ENCODE measurements at places on chromosomes 5 and 9.
A peak's percentile ranks its signal among the peaks of the same experiment; 100 is the strongest.

DNA sequence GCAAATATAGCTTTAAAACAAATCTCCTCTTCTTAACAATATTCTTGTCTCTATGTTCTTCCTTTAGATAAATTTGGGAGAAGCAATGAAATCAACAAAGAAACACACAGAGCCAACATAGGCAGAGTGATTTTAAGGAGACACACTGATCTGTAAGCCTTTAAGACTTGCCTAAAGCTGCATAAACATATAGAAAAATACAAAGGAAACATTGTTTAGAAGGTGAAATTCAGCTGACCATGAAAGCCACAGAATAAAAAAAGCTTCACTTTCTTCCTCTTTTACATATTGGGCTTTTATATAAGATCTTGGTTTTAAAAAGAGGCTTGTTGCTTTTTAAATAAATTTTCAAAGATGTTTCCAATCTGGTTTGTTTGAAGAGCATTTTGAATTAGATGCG lies 1277.5 kb downstream of the EFNA5 start:
- no peak for DNase-seq

- no peak for DNase-seq
Measured at GRCh38 chr5:53873235-53873634, 312.8 kb downstream of the NDUFS4 start.

- DNase-seq = no peak
Measured at GRCh38 chr5:174545926-174546325, 178.5 kb upstream of the MSX2 start.

- DNase-seq = no peak
Measured at GRCh38 chr9:37105234-37105633, 15.1 kb upstream of the ZCCHC7 start.

DNA sequence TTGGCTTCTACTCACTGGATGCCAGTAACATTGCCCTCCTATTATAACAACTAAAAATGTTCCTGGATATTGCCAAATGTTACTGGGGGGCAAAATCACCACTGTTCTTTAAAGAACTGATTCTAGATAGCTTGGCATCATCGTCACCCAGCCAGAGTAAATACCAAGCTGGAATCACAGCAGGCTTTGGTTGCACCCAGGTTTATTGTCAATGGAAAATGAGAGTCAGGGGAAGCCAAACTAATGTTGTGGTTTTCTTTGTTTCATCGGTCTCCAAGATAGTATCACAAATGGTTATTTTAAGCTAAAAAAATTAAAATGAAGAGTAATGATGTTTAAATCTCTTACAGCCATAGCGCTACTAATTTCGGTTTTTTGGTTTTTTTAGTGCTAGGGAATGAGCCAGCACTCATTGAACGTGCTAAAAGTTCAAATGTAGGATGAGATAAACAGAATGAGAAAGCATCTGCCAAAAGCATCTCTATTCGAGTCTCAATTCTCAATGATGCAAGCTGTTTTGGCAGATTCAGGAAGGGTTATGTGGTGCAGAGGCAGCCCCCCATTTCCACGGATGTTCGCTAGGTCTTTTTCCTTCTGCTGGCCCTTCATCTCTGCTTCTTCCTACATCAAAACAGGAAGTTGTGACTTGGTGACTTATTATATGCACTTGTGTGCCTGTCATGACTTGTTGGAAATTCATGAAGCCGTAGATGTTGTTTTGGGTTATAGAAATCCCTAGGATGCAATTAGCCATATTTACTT lies 558.0 kb downstream of the EBF1 start:
- DNase-seq = no peak

- no peak for DNase-seq
Measured at GRCh38 chr5:68395926-68396511, 180.5 kb downstream of the PIK3R1 start.

GRCh38 chr9:137685741-137686420 lies 67.1 kb downstream of the EHMT1 start:
- DNase-seq = no peak

GRCh38 chr9:96073531-96074480 lies 198.3 kb downstream of the ERCC6L2 start:
- DNase-seq = no peak

DNA sequence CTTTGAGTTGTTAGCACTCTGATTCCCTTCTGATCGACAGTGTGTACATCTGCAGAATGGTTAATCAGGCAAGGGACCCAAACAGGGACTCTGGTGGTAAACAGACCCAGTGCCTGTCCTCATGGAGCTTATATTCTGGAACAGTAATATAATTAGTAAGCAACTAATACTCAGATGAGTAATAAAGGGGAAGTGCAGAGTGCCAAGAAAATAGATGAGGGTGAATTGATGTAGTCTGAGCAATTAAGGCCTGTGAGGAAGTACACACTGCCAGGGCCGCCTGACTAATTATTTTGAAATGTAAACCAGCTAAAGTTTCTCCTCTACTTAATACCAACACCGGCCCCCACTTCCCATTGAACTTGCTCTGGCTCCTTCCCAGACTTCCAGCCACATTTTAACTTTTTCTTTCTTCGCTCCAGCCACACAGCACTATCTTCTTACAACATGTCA lies 4.2 kb downstream of the DHX29 start:
- DNase-seq = no peak

DNA sequence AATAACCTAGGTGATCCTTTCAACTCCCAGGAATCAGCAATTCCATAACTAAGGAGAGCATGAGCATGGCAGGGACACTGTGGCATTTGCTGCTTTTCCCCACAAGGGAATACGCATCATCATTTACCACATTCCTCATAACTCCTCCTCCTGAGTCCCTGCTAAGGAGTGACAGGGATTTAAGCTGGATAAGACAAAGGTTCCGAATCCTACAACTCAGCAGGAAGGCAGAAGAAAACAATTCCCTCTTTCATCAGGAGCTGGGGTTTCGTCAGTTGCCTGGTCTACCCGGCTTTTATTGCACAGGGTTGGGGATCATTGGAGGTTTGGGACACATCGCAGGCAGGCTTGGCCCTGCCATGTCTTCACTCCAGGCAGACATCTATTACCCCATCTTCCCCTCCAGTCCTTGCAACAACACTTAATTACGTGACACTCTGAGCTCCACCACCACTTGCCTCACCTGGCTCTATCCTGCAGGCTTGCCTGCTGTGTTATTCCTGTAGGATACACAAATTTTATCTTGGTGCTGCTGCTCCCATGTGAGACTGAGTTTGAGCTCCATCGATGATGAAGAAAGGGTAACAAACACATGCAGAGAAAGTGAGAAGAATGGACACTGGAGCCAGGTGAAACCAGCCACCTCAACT lies 563.0 kb upstream of the KLF4 start:
- DNase-seq = no peak

- no peak for DNase-seq
Measured at GRCh38 chr9:82571540-82571939, 491.4 kb downstream of the RASEF start.

- DNase-seq = no peak
Measured at GRCh38 chr5:159403906-159404681, 73.8 kb upstream of the IL12B start.

- no peak for DNase-seq
Measured at GRCh38 chr9:113633782-113634595, 170.5 kb downstream of the RGS3 start.

- DNase-seq = peak; percentile 65
Measured at GRCh38 chr5:133552925-133553525, 59.3 kb downstream of the FSTL4 start.

GRCh38 chr5:66904189-66904588 lies 292.4 kb downstream of the CD180 start:
- DNase-seq = no peak

GRCh38 chr5:136819526-136820302 lies 454.4 kb upstream of the TRPC7 start:
- no peak for DNase-seq

DNA sequence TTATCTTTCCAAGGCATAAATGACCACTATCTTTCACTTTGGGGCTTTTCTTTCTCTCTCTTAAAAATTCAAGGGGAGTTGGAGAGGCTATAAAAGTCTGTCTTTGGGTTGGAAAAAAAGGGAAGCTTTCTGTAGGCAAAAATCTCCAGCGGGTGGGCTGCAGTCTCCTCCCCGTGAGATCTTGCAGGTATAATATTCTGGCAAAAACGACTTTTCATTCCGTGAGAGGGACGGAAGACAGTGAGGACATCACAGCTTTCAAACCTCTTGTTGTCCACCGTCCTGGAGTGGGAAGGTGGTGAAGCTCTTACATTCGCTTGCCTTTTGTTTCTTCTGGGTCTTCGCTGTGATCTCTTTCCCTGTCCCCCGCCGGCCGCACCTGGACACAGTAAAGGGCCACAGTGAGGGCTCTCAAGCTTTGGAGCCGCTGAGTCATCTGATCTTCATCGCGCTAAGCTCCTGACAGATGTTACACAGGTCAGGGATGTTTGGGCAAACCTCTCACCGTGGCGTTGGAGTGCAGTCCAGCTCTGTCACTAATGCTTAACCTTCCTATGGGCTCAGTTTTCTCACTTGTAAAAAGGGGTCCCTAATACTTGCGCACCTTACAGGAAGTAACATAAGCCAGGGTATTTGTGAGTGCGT lies 61.9 kb upstream of the MEGF10 start:
- DNase-seq = peak; percentile 6

DNA sequence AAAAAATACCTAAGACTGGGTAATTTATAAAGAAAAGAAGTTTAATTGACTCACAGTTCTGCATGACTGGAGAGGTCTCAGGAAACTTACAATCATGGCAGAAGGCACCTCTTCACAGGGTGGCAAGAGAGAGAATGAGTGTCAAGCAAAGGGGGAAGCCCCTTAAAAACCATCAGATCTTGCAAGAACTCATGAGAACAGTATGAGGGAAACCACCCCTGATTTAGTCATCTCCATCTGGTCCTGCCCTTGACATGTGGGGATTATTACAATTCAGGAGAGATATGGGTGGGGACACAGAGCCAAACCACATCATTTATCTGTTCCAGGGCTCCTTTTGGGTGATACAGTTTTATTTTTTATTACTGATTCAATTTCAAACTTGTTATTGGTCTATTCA lies 23.2 kb upstream of the ADAMTS16 start:
- no peak for DNase-seq

DNA sequence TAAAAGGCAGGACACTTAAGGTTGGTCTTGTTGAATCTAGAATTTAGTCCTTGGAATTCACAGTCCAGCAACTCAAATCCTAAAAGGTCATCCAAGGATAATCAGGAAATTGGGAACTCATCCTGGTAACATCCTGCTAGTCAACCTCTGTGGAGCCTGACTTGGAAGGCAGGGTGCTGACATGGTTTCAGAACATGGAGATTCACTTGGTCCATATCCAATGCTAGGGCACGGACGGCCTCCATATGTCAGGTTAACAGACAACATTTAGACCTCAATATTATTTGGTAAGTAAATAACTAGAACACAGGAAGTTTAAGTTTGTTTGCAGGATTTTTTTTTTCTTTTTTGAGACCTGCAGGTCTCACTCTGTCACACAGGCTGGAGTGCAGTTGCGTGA lies 783 bp upstream of the DNAH5 start:
- no peak for DNase-seq

DNA sequence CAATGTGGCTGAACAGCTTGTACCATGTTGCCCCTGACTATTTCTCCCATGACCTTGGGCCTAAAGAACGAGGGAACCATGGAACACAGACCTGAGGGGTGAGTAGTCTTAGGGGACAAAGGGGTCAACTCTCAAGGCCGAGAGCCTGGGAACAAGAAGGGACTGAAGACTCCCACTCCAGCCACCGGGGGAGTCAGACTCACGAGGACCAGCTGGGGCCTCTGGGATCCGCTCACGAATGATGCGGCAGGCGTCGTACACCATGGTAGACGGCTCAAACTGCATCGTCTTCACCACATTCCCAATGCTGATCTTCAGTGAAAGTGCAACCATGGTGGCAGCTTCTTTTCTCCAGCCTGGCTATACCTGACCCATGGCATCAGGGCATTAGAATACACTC lies 6.6 kb downstream of the TLN1 start:
- DNase-seq = no peak

- peak; percentile 29 for DNase-seq
Measured at GRCh38 chr5:132674671-132675506, 1.1 kb downstream of the IL4 start.

GRCh38 chr9:85008215-85008614 lies 338.7 kb downstream of the NTRK2 start:
- no peak for DNase-seq

DNA sequence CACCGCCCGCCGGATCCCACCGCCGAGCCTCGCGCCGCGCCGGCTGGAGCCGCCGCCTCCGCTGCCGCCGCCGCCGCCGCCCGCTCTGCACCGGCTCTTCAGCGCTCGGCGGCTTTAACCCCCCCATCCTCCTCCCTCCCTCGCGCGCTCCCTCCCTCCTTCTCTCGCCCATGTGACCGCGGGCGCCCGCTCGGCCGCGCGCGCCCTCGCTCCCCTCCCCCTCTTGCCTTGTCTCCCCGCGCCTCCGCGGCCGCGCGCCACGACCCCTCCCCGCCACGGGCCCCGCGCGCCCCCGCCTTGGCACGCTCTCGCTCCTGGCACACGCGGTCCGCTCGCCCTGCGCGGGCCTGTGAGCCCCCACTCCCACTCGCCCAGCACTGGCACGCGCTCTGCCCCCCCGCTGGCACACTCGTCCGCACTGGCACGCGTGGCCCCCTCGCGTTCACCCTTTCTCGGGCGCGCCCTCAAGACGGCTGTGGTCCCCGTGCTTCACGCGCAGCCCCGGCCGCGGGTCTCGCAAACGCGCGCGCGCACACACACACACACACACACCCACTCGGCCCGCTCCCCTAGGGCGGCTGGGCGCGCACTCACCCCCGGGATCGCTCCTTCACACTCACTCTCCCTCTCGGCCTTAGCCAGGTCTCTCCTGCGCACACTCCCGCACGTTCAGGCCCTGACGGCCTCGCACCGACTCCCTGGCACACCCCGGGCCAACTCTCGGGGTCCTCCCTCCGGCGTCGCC lies at the start of gene CNTFR:
Gene CNTFR, minus strand, starts transcription at position 89 of the 745 bp plus-strand sequence. CDS start 20,743 bp downstream, outside the sequence.
- DNase-seq = peak; percentile 19

DNA sequence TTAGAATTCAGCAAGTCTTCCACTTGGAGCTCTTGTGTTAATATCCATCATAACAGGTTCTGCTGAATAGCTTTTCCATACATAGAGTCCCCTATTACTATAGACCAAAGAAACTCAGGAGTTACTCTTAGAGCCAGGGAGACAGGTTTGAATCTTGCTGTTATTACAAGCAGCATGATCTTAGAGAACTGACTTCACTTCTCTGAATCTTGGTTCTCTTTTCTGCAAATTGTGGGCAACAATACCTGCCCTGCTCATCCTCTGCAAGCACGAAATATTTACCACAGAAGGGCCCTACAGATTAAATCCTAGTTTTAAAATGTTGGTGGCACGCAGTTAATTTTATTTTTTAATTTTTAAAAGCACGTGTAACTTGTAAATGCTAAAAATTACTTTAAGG lies 111.7 kb downstream of the TLR4 start:
- DNase-seq = no peak

Data from activated CD4-positive, alpha-beta T cell treated with anti-CD3 and anti-CD28 coated beads, Interleukin-2, amount 50 U/mL, for 48 hours (primary cell).